ENCODE measurements at places on chromosomes 7 and 10.

DNA sequence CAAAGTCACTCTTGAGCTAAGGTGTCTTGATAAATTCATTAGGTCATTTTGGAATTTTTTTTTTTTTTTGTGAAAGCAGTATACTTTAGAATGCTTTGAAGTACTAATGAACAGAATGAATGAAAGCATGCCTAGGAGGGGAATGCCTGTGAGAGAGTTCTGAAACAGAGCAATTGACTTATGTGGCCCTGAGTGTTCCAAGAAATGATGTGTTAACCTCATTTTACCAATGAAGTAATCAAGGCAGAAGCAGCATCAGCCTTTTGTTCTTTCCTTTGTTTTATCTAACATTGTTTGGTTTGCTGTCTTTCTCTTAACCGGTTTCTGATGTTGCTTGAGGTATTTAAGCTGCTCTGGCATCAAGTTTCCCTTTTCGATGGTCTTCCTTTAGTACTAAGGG, 154.6 kb upstream of the HGF start:
- no peak for DNase-seq

DNA sequence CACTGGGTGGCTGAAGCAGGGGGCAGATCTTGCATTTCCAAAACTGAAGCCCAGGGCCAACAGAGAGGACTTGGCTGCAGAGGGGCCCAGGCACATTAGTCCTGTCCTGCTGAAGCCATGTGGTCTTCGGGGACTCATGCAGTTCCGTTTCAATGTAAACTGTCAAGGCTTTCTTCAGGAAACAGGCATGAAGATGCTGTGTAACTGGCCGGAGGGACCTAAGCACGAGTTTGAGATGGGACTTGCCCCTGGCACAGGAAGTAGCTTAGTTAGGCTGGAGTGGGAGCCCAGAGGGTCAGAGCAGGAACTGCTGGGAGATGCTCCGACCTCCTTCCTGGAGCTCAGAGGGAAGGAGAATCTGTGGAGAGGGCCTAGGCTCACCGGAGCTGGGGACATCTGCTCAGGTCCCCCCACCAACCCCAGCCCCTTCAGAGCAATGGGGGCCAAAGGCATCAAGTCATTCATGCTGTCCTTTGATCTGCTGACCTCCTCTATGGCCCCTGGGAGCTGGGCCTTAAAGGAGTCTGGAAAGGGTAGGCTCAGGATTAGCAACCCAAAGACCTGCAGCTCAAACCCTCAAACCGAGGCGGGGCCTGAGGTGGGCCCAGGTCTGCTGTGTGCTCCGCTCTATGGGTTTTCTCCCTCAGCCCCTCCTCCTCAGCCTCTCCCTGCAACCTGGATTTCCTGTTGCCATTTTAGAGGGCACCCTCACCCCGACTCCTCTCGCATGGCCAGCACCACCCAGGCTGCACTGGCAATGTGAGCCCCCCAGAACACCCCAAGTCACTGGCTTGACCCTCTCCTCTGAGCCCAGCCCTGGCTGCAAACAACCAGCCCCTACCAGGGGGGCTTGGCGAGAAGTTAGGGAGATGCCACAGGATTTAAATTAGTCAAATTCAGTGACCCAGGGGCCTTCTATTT, 4.4 kb upstream of the MNX1 start:
- no peak for DNase-seq

- DNase-seq, result no peak
Observed at GRCh38 chr10:12252882-12253546, 57.0 kb downstream of the CDC123 start.

DNA sequence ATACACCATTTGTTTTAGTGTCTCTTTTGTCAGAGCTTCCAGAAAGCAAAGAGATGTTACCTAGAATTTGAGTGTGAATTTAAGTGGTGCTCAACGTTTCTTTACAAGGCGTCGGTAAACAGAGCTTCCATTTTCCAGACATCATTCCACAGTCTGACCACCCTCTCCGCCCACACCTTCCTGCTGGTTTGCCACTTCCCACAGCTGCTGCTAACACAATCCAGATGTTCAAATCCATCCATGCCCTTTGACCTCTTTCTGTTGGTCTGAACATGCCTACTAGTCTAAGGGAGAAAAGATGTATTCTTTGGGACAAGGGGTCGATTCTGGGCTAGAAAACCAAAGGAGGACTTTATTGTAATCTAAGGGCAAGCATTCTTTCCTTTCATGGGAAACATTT, 86.1 kb downstream of the FAM107B start:
- no peak for DNase-seq

GRCh38 chr7:47576866-47577306, 5.0 kb downstream of the TNS3 start:
- DNase-seq, result no peak

DNA sequence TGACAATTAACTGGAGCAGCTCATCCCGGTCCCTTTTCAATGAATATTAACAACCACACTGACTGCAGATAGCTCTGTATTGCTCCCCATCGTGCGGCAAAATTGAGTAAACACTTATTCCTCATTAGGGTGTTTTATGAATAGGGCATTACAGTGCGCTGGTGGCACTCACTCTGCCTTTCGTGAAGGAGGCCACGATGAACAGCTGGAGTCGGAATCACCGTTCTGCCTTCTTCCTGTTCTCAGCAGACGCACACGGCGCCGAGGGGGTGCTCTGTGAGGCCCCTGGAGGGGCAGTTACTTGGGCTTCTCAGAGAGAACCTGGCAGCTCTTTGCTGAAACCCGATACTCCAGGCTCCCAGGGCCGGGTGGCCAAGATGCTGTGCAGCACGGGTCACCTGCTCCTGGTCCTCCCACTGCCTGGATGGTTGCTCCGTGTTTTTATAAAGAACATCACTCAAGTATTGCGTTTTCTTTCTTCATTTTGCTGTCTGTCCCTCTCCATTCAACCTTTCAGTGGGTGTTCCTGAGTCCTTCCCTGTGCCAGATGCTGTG, 241.9 kb downstream of the GLRX3 start:
- DNase-seq, result no peak

DNA sequence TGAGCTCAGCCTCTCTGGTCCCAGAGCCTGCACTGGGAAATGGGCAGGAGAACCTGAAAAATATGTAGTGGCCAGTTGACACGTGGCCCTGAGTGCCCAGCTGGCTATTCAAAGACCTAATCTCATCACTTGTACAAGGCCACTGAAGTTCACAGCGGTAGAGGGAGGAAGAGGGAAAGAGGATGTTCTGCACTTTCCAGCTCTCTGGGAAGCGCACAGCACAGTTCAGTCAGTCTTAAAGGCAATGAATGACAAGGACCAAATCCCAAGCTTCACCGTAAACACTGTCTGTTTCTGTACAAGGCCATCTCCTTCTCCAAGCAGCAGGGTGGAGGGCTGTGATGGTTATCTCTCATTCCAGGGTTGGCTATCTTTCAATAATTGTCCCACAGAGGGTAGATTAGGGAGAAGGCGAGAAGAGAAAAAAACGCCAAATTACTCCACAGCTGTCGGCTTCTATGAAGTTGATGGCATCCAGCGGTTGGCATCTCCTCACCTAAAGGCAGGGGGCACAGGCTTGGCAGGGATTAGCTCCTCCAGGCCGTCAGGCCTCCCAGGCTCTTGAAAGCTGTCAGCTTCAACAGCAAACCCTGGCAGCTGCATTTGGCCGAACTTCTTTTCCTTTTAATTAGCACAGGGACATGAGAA, 10.6 kb downstream of the SFMBT2 start:
- DNase-seq, result no peak

GRCh38 chr7:129779602-129780256, 168.2 kb downstream of the NRF1 start:
- DNase-seq, result no peak

DNA sequence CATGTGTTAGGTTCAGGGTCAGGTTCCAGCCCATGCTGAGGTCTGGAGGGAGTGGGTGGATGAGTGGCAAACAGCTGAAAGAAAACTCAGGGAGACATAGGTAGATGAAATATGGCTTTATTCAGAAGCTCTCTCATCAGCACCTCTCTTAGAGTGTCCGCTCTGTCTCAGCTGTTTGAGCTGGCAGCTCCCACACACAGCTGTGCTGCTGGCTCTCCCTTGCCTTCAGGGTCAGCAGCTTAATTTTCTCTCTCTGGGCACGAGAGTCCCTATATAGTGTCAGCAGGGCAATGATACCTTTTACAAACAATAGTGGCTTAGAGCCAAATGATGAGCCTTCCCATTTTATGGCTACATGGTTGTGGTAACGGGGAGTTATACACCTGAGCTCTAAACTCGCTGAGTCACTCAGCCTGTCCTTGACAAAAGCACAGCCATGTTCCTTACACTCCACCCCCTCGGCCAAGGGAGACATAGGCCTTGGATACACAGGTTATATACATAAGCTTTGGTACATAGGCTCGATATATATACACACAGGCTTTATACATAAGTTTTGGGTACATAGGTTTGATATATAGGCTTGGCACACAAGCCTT, 10.4 kb downstream of the RNF133 start:
- DNase-seq, result no peak

GRCh38 chr7:71613313-71613712, 481.4 kb downstream of the GALNT17 start:
- no peak for DNase-seq

GRCh38 chr10:10803278-10803677, 214.4 kb upstream of the CELF2 start:
- DNase-seq, result no peak

- DNase-seq, result no peak
Observed at GRCh38 chr10:70661623-70662361, 10.5 kb upstream of the ADAMTS14 start.

- no peak for DNase-seq
Observed at GRCh38 chr10:26503911-26504310, 65.8 kb downstream of the APBB1IP start.

DNA sequence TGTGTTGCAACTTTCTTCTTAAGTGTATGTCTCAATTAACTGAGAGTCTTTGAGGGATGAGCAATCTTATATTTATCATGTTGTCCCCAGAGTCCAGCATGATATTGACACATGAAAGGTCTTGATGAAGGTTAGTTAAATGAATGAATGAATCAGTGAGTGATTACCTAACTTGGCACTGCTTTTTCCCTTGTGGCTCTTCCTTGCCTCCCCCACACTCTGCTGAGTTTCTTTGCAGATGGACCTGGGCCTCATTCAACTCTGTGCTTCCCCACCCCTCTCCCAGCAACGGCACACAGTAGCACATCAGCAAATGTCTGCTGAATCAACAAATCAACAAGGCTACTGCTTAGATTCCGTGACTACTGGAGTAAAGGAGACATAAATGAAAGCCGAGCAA, 235.1 kb upstream of the CXCL12 start:
- DNase-seq, result no peak

- no peak for DNase-seq
Observed at GRCh38 chr10:88943778-88944177, 8.8 kb downstream of the ACTA2 start.

All from activated CD4-positive, alpha-beta T cell treated with anti-CD3 and anti-CD28 coated beads for 24 hours (primary cell).